ENCODE measurements at places on chromosomes 5 and 9.

DNA sequence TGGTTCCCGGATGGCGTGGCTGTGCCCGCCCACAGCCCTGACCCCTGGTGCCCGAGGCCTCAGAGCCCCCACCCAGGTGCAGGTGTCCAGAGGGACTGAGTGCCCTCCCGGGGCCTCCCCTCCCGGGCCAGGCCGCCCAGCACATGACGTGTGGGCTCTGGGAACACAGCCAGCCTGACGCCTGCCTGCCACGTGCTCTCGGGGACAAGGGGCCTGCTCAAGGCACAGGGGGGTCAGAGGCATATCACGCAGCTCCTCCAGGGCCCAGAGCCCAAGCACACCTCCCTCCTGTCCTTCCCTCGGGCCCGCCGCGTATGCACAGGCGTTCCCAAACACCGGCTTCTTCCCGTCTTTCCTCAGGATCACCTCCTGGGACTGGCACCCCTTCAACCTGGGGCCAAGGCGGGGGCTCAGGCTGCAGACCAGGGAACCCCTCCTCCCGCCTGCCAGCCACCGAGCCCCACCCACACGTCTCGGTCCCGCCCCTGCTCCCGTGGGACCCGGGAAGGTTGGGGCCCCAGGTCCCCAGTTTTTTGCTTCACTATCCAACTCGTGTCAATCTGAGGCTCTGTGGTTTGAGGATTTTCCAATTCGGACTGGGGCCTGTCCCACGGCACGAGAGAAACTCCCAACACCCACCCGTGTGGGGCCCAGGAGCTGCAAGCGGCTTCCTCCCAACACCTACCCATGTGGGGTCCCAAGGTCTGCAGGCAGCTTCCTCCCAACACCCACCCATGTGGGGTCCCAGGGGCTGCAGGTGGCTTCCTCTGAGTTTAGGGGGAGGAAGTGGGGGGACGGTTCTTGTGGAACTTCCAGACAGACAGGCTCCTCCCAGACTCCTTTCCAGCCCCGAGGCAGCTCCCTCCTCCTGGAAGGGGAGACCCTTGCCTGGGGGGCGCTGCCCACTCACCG, 1.5 kb downstream of the LCN10 start:
- DNase-seq, result no peak

DNA sequence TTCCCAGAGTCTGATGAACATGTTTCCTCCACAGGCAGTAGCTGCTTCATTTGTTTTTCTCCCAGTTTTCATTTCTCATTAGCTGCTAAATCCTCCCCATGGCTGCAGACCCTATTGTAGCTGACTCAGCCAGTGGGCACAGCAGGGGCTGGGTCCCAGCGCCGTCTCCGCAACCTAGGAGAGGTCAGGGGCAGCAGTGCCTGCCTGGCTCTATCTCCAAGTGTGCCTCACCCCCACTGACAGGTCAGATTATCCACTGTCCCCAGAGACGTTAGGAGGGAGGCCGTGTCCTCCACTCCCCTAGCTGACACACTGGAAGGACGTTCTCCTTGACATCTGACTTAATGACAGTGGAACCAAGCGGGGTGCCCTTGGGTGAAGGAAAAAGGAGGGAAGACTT, 31.1 kb downstream of the KCNIP1 start:
- DNase-seq, result no peak

DNA sequence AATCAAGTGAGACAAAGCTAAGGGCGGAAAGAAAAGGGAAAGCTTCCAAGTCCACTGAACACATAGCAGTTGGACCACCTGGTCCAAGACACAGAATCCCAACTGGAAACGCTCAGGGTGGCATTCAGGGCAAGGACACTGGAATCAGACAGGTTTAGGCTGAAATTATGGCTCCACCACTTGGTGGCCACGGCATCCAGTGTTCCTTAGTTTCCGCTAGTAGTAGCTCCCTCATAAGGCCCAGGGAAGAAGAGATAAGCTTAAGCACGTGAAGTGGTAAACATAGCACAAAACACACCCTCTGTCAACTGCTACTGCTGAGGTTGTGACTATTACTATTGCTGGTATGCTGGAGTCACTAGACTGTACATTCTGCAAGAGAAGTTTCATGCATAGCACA, 209.4 kb downstream of the GLIS3 start:
- no peak for DNase-seq

GRCh38 chr5:19497229-19497815, 490.7 kb downstream of the CDH18 start:
- no peak for DNase-seq

GRCh38 chr5:53211799-53212198, 102.2 kb upstream of the MOCS2 start:
- DNase-seq, result no peak

- DNase-seq, result no peak
These were observed 78.4 kb downstream of the GLDC start for GRCh38 chr9:6567140-6567591.

Data from NCI-H526 (cell line).